Activated CD4-positive, alpha-beta T cell treated with anti-CD3 and anti-CD28 coated beads, Interleukin-2, amount 10 ng/mL, durations not matched to agents 7 days and 5 days (primary cell): ENCODE measurements at places on chromosomes 1 and 21. TPM values are rescaled to one million over a fixed set of nuclear protein-coding genes. Genes with fewer than 3 reads are reported as not detected.

PFKFB2 gene
- 2.1 TPM for total RNA-seq

TP73 gene
- 2.0 TPM for total RNA-seq

ATP1A4 gene
- total RNA-seq: not detected

CFHR1 gene
- total RNA-seq: not detected

B3GALT5 gene
- not detected for total RNA-seq

SGIP1 gene
- not detected for total RNA-seq

GART gene
- total RNA-seq: 123 TPM

ASCL5 gene
- not detected for total RNA-seq

DNA sequence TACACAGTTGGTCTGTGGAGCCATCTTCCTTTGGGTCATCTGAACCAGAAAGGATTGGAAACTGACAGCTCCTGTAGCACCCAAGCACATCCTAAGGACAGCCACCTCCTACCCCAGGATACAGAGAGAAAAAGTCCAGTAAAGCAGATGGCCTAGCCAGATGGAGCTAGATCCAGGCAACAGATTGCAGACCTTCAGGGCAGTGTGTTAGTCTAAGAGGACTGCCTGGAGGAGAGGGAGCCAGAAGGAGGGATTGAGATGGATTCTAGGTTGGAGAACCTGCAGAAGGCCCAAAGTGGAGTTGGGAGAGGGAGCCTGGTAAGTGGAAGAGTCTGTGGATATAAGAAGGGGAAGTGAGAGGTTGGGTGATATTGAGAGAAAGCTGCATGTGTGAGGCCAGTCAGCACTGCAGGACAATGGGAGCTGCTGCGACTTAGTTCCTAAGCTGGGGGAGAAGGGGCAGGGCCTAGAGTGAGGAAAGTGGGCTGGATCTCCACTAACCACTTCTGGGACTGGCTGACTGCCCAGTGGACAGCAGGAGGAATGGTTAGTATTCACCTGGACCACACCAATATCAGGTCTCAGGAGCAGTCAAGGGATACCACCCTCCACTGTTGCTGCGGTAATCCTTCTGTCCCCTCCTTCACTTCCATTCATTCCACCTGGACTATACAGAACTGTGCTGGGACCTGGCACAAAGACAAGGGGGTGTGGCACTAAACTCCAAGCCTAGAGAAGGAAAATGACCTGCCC is 13.4 kb downstream of the BCAN start:
- no peaks in the 10 kb centered on the region for H3K36me3 ChIP-seq
- DNase-seq: no peak
- no peak overlapping the region for H3K27ac ChIP-seq
- peaks cover 58% of the 10 kb centered on the region for H3K27me3 ChIP-seq
- no peak overlapping the region for H3K4me3 ChIP-seq

- DNase-seq: no peak
- peaks cover 45% of the 10 kb centered on the region for H3K36me3 ChIP-seq
- H3K4me3 ChIP-seq: no peak overlapping the region
- no peaks in the 10 kb centered on the region for H3K27me3 ChIP-seq
Measured at GRCh38 chr1:203769505-203770343, 4.7 kb downstream of the LAX1 start.

DNA sequence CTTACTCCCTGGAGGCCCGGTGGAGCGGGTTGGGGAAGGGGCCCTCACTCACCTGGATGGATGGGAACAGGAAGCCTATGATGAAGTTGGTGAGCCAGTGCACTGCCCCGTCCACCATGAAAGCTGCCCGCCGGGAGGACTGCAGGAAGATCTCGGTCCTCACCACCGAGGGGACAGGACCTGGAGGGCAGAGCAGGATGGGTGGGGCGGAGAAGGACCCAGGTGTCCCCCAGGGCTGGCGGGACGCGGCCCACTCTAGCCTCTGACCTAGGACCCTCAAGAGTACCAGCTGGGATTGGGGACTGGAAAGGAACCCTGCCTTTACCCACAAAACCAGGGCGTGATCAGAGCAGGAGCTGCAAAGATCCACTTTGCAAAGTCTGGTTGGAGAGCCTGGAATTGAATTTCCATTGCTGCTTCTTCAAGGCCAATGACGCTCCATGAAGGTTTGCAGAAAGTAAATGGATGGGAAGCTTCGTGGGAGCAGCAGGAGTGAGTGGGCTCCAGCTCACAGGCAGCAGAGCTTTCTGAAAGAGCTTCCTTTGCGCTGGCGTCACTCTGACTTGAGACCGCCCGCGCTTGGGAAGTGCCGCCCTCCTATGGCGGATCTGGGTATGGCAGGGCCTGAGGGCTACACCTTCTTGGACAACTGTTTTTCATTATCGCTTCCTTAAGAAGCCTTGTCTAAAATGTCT is 21.4 kb downstream of the SLC2A7 start:
- H3K27me3 ChIP-seq: peaks cover 8% of the 10 kb centered on the region
- peak; percentile 86 for DNase-seq
- H3K27ac ChIP-seq: peak overlapping the region; percentile 46
- peaks cover 13% of the 10 kb centered on the region for H3K4me1 ChIP-seq
- H3K36me3 ChIP-seq: no peaks in the 10 kb centered on the region

DNA sequence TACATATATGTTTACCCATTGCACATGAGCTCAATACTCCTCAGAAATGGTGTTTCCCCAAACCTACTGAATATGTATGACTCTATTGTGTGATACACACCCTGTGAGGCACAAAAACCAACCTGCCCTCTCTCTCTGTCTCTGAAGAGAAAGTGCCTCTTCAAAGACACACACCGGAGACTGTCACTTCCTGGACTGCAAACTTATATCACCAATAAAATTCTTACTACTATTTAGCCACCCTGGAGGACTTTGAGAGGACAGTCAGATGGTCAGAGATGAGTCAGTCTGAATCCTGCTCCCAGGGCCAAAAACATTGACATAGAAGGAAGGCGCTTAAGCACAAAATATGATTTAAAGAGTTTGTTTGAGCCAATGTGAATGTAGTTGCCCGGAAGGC is 110.4 kb downstream of the PPIAL4G start:
- H3K27ac ChIP-seq: peak overlapping the region; percentile 98
- peaks cover 45% of the 10 kb centered on the region for H3K4me1 ChIP-seq
- H3K36me3 ChIP-seq: peaks cover 1% of the 10 kb centered on the region
- DNase-seq: peak; percentile 75
- H3K27me3 ChIP-seq: no peaks in the 10 kb centered on the region

GRCh38 chr1:243708210-243708609 is 141.8 kb downstream of the AKT3 start:
- H3K4me1 ChIP-seq: peaks cover 12% of the 10 kb centered on the region
- no peaks in the 10 kb centered on the region for H3K36me3 ChIP-seq
- H3K4me3 ChIP-seq: no peak overlapping the region
- no peak for DNase-seq

DNA sequence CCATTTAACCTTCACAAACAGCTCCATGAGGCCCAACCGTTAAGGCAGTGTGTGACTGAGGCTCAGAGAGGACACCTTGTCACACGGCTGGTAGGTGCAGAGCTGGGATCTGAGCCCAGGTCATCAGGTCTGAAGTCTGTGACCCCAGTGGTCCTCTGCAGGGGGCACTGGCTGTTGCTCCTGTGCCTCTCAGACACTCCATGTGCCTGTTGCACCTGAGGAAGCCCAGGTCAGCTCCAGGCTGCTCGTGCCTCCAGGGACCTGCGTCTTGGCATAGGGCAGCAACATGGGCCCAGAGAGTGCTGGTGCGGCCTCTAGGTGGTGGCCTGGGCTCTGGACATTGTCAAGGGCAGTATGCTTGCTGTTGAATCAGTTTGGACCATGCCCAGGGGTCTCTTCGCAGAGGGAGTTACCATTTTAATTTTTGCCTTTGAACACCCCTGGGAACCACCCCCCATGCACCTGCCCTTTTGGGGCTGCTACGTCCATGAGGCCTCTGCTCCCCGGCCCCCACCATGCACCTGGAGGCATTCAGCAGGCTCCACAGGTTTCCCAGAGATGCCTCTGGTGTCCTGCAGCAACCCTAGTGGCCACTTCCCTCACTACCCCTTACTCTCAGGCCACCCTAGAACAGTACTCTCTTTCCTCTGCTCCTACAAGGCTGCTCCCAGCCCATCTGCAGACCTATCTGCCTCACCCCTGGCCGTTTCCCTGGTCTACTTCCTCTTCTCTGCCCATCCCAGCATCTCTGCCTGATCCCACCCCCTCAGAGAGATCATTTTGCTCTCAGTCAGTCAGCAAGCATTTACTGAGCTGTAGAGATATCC is 25.2 kb upstream of the EPS8L3 start:
- no peaks in the 10 kb centered on the region for H3K27me3 ChIP-seq
- H3K4me3 ChIP-seq: no peak overlapping the region
- peaks cover 5% of the 10 kb centered on the region for H3K36me3 ChIP-seq

- no peak overlapping the region for H3K4me3 ChIP-seq
- no peak overlapping the region for H3K27ac ChIP-seq
- DNase-seq: no peak
Measured at GRCh38 chr1:203202431-203203245, 16.1 kb upstream of the CHI3L1 start.

DNA sequence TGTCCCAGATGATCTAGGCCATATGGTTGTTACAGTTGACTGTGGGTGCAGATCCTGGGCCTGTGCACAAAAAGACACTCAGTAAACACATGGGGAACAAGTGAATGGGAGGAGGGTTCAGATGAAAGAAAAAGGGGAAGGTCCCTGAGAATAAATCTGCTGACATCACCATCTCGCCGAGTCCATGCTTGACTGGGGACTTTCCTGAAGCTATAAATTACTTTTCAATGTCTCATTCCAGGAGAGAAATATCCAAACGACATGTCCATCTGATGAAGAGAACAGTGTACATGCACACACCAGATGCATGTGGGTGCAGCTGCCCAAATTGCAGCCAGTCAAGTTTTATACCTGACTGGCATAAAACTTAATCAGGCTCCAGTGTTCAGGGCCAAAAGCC is 109.0 kb downstream of the HIVEP3 start:
- no peak overlapping the region for H3K27ac ChIP-seq
- no peaks in the 10 kb centered on the region for H3K27me3 ChIP-seq
- H3K4me3 ChIP-seq: no peak overlapping the region
- peaks cover 74% of the 10 kb centered on the region for H3K4me1 ChIP-seq

- peaks cover 2% of the 10 kb centered on the region for H3K36me3 ChIP-seq
- no peak overlapping the region for H3K27ac ChIP-seq
- peaks cover 6% of the 10 kb centered on the region for H3K27me3 ChIP-seq
- H3K4me1 ChIP-seq: no peaks in the 10 kb centered on the region
- H3K4me3 ChIP-seq: no peak overlapping the region
Measured at GRCh38 chr1:173168941-173169340, 38.2 kb downstream of the TNFSF4 start.

GRCh38 chr1:46991083-46991923 is 32.2 kb upstream of the CYP4X1 start:
- no peak overlapping the region for H3K4me3 ChIP-seq
- H3K27ac ChIP-seq: no peak overlapping the region
- H3K4me1 ChIP-seq: no peaks in the 10 kb centered on the region
- H3K27me3 ChIP-seq: peaks cover 24% of the 10 kb centered on the region
- H3K36me3 ChIP-seq: no peaks in the 10 kb centered on the region

DNA sequence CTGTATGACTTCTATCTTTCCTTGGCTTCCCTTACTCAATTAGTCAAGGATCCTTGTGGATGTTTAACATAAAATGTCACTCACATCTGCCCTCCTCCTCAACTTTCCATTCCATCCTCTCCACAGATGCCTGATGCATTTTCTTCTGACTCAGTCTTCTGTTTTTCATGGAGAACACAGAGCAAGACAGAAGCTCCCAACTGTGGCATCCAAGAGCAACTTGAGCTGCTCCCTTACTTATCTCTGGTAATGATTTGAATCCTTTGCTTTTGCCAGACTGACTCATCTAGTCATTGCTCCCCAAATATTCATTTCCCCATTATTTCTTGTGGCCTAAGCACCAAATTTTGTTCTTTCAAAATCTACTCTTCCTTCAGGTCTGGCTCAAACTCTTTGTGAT is 120.6 kb downstream of the LYPLAL1 start:
- DNase-seq: no peak
- no peaks in the 10 kb centered on the region for H3K27me3 ChIP-seq
- H3K27ac ChIP-seq: no peak overlapping the region
- no peak overlapping the region for H3K4me3 ChIP-seq
- no peaks in the 10 kb centered on the region for H3K36me3 ChIP-seq

- H3K4me1 ChIP-seq: peaks cover 2% of the 10 kb centered on the region
- DNase-seq: no peak
- no peak overlapping the region for H3K27ac ChIP-seq
Measured at GRCh38 chr1:23156940-23157339, 11.7 kb downstream of the LUZP1 start.

- H3K36me3 ChIP-seq: no peaks in the 10 kb centered on the region
- no peak overlapping the region for H3K27ac ChIP-seq
- peaks cover 7% of the 10 kb centered on the region for H3K4me1 ChIP-seq
- H3K4me3 ChIP-seq: no peak overlapping the region
- no peak for DNase-seq
- no peaks in the 10 kb centered on the region for H3K27me3 ChIP-seq
Measured at GRCh38 chr21:43321111-43321510, 105.8 kb downstream of the SIK1 start.

DNA sequence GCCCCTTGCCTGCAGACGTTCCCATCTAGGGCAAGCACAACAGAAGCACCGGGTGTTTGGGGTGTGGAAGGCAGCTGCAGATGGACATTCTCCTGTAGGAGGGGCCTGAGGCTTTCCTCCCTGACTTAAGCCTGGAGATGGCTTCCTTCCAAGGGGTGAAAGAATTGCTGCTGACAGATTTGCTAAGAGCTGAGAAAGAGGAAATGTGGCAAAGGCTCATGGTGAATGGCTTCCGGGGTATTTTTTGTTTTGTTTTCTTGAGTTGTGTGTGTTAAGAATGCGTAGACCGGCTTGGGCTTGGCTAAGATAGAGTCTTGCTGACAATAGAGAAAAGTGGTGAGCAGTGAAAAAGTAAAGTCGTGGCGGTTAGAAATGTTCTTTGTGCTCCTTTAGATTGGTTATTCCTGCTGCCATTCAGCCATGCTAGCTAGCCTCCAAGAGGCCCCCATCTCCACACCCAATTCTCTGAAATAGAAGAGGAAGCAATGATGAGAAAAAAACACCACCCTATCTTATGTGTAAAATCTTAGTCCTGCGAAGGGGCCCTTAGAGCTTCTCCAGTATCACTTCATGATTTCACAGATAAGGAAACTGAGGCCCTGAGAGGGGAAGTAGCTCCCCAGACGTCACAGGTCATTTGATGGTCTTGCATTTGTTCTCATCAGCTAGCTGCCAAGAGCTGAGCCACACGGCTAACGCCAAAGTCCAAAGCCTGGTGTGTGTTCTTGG is 36.9 kb downstream of the EIF2D start:
- peak overlapping the region; percentile 54 for H3K4me3 ChIP-seq
- H3K27me3 ChIP-seq: no peaks in the 10 kb centered on the region
- peaks cover 98% of the 10 kb centered on the region for H3K4me1 ChIP-seq

DNA sequence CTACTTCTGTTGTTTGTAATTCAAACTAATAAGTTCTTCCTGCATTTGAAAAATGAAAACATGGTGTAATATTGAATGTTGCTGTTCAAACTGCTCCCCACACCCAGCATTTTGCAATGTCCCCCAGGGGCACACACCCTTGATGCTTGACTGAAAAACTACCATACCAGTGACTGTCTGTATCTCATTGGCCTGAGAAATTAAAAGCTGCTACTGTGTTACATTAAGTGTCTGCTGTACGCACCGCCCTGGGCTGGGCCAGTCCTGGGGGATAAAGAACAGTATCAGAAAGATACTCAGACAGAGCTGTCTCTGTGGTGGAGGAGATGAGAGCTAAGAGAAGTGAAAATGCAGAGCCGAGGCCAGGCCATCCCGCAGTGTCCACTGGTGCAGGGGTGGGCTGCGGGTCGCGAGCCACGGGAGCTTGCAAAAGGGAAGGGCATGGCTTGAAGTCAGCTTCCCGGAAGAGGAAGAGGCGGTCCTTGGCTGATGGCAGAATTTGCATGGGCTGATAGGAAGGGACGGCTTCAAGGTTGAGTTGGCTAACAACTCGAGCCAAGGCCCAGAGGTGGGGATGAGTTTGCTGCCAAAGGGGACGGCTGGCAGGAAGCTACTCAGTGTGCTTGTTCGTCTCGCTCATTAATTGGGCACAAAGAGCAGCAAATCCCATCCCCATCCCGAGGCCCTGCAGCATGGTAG is 329.8 kb upstream of the VAMP3 start:
- H3K36me3 ChIP-seq: no peaks in the 10 kb centered on the region
- no peak for DNase-seq
- no peak overlapping the region for H3K27ac ChIP-seq
- no peaks in the 10 kb centered on the region for H3K4me1 ChIP-seq
- H3K27me3 ChIP-seq: no peaks in the 10 kb centered on the region
